ENCODE measurements at places on chromosomes 2 and 18. TPM values are rescaled to one million over a fixed set of nuclear protein-coding genes. Genes with fewer than 3 reads are reported as not detected.

GRCh38 chr18:6743999-6744398, 14.5 kb downstream of the ARHGAP28 start:
- no peak for DNase-seq

- DNase-seq, result no peak
These were observed 261.3 kb downstream of the PID1 start for GRCh38 chr2:229009816-229010215.

DNA sequence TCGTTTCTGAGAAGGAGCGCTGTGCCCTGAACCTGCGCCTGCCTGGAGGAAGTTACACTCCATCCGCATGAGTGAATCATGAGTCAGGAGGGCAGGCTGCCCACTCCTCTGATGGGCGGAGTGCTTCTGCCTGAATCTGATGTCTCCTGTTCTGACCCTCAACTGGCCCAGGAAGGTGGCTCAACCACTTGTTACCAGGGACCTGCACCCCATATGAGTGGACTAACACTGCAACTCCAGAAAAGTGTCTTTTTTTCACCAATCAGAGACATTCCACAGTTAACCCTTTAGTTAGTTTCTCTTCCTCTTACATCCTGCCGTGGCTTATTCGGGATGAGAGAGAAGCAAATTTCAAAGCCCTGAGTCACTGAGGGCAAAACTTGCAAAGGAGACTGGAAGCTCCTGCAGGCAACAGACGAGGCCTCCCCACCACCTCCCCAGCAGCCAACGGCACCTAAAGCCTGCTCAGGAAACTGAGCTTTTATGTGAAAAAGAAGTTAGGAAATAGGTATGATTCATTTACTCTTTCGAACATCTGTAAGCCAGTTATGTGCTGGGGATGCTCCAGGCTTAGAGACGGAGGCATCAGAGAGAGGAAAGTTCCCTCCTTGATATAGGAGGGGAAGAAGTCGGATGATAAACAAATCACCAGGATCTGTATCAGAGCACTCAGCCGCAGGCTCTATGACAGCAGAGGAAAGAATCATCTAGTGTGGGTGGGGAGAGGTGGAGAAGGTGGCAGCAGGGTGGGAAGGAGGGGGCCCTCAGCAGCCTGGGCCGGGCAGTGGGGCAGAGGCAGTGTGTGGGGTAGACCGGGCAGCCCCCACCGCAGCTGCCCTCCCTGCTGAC, 30.9 kb downstream of the MBP start:
- no peak for DNase-seq

DNA sequence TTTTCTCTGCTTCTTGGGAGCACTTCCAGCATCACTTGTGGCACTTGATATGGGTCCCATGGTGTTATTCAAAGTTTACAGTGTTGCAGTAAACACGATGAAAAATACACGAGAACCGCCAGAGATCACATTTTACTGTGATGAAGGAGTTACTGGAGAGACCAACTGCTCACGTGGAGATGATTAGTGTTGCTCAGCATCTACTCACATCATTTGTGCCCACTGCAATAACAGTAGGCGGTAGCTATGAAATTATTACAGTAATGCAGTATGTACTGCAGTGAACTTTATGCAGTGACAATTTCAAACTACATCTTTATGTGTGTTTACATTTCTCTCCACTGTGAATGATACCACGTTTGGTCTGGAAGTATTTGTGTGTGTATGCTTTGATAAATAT, 93.5 kb downstream of the SLC4A3 start:
- DNase-seq, result no peak

DNA sequence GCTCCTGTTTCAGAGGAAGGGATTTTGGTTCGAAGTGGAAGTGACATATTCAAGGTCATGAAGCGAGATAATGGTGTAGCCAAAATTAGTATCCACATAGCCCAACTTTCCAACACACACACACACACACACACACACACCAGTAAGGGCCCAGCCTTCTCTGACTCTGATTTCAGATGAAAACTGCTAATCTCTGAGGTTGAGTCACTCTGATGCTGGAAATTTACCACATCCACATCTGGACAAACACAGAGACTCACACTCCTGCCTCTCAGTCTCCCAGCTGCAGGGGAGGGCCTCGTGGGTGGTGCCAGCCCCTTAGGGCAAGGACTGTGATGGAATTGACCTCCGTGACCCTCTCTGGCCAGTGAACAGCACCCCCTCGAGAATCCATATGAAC, 29.0 kb upstream of the SLC35F6 start:
- DNase-seq, result no peak

DNA sequence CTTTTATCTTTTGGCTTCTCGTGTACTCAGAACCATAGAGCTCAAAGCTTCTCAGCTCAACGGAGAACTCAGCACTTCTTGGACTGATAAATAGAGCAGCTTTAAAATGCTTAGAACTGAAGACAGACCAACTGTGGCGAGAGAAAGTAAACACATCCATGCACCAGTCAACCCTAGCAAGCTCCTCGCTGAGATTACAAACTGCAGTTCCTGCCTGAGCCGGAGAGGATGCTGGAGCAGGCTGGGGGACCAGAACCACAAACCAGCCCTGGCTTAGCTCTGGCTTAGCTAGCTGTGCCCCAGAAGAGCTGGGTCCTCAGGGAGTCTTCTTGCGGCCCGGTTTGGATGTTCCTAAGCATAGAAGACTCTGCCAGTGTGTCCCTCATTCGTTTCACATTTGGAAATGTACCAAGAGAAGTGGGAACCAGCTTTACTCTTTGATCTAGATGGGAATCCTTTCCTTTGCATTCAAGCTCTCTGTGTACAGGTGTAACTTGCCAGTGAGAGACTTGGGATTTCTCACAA, 5.6 kb downstream of the PAX8 start:
- DNase-seq, result no peak

DNA sequence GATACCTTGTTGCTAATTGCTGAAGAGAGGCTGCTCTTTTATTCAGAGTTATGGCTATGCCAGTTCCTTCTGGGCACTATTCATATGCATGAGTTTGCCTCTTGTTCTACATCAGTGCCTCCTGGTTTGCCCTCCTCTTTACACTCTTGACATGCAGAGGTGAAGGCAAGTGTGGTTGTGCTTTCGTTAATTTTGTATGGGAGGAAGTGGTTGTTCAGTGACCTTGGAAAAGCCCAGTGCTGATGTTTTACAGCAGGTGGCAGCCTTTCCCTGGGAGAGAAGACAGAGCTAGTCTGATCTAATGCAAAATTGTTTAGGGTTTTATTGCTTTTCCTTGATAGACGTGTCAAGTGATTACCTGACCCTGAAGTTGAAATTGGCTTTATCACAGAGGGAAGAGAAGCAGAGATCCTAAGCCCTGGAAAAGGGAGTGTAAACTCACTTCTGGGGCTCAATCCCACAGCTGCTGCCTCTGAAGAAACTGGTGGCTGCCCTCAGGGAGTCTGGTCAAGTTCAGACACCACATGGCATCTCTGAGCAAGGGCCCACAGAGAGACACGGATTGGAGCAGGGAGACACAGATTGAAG, 30.5 kb upstream of the VPS54 start:
- DNase-seq, result no peak

- no peak for DNase-seq
These were observed 18.8 kb downstream of the ZNF407 start for GRCh38 chr18:74616494-74616893.

DNA sequence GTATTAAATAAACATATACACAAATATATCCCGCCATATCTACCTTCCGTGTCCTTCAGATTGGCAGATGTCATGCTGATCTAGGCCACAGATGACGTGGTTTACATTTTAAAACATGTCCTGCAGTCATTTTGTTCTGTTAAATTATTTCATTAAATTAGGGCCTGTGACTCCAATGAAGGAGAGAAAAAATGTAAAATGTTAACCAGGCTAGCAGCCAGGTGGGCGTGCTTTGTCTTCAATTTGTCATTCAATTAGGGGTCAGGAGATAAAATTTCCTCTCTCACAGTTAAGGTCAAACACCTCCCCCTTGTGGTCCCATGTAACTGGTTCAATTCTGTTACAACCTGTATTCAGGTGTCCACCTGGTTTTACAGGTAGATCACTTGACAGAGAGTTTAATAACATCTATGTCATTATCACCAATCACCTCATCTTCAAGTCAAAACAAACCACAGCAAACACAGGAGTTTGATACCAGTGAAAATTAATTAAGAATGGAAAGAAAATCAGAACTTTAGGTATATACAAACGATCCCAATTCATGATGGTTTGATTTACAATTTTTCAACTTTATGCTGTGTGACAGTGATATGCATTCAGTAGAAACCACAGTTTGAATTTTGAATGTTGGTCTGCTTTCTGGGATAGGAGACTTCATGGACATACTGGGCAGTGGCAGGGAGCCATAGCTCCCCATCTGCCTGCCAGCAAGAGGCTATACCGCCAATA, 339.4 kb downstream of the CMPK2 start:
- no peak for DNase-seq

The PSMG2 gene
- 56.8 TPM for total RNA-seq

The VSNL1 gene
- total RNA-seq, result 914 TPM

The DCTN1 gene
- total RNA-seq, result 397 TPM

The CD226 gene
- total RNA-seq, result 3.1 TPM

The PCARE gene
- total RNA-seq, result 0.28 TPM

The REL gene
- total RNA-seq, result 15.6 TPM

The INO80C gene
- 24.2 TPM for total RNA-seq

The ANKRD30B gene
- 3.4 TPM for total RNA-seq

The UPP2 gene
- 7.3 TPM for total RNA-seq

The CENPA gene
- not detected for total RNA-seq

The GKN1 gene
- total RNA-seq, result not detected

The IKZF2 gene
- 32.8 TPM for total RNA-seq
